ENCODE measurements at places on chromosomes 2 and 18.

GRCh38 chr2:37564356-37564755, 107.1 kb downstream of the CDC42EP3 start:
- no peak for DNase-seq

DNA sequence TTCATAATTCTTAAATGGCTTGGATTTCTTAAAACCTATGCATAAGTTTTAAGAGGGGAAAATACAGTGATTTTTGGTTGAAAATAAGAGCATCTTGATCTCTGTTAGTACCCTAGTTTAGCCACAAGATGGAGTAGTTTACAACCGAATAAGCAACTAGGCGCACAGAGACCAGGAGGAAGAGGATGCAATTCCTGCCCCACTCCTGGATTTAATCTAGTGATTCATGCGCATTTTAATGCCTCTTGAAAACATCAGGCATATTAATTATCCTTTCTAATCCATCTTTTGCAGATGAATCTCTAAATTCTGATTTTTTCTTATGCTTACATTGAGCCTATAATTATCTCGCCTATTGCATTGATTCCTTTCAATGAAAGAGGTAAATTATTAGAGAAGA, 76.7 kb downstream of the MRPS9 start:
- DNase-seq = no peak

DNA sequence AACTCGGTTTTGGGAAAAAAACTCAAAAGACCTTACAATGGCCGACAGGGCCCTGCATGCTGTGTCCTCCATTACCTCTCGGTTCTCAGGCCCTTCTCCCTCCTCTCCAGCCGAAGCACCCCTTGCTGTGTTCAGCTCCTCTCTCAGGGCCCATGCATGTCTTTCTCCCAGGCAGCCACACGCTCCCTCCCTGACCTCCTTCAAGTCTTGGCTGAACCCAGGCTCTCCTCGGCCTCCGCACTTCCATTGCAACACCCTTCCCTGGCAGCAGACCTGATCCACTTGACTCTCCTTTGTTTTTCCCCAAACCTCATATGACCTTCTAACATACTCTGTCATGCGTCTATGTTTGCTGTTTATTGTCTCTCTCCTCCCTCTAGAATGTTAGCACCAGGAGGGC, 114.0 kb downstream of the CYP26B1 start:
- DNase-seq = peak; percentile 70

DNA sequence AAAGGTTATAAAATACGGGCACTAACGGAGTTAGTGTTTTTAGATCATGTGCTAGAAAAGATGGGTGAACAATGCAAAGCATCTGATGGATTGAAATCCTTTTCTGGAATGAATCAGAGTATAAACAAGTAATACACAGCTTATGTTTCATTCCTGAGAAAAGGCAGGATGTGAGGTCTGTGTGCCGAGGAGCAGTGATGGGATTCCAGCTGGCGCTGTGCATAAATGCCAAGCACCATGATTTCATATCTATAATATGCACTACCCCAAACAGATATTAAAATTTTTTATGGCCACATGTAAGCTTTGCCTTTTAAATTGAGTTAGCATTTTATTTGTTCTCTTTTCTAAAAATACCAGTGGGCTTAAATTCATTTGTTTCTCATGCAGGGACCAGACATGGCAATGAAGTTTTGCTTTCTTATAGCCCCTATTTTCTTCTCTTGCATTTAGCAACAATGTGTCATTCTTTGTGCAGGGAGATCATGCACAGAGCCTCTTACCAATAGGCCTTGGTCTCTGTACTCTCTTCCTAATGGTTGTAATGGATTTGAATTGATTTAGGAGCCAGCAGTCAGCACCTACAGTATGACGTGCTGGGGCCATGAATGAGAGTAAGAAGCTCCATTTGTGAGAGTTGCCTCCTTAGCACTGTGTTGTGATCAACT, 323.9 kb downstream of the SLC8A1 start:
- no peak for DNase-seq

DNA sequence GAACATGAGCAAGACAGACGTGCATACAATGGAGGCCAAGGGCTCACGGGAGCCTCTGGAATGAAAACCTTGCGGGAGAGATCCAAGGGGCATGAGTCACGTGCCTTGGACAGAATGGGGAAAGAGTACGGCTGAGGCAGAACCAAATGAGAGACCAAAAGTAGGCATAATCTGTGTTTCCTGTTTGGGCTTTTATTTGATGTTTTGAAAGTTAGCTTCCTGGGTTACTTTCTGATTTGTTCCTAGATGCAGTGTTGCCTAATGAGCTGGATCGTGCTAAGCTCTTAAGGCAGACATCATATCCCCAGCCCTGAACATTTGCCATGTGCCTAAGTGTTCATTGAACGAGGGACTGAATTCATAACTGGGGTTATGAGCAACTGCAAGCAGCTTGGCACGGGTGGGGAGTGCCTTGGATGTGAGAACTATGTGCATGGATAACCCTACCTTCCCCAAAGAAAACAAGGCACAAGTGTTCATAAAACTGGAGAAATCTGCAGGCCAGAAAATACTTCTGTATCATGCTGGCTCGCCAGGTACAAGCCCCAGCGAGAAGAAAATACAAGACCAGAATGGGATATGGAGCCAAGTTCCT, 60.3 kb upstream of the RPL31 start:
- no peak for DNase-seq

GRCh38 chr2:145412155-145412554, 892.2 kb upstream of the ZEB2 start:
- DNase-seq = no peak

DNA sequence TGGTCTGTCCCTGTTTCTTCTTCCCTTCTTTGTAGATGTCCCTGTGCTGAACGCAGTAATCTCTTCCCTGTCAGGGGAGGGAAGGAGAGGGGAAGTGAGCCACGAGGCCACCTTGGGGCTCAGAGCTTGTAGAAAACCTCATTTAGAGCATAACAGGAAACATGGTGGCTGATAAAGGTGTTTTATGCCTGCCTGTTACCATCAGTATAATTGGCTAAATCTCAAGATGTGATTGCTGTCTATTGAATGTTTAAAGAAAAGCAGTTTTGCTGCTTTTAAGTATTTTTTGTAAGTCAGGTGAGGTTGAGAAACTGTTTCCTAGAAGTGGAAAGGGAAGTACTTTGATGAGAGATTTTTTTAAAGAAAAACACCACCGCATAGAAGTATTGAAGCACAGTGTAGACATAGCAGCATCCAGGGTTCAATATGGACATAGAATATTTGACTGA, 59.7 kb upstream of the PDK1 start:
- no peak for DNase-seq

GRCh38 chr2:52563151-52563550, 1204.5 kb upstream of the CHAC2 start:
- no peak for DNase-seq

- DNase-seq = peak; percentile 19
Measured at GRCh38 chr2:70941701-70942100, 6.0 kb downstream of the ATP6V1B1 start.

- DNase-seq = no peak
Measured at GRCh38 chr2:29192526-29192925, 77.3 kb downstream of the CLIP4 start.

DNA sequence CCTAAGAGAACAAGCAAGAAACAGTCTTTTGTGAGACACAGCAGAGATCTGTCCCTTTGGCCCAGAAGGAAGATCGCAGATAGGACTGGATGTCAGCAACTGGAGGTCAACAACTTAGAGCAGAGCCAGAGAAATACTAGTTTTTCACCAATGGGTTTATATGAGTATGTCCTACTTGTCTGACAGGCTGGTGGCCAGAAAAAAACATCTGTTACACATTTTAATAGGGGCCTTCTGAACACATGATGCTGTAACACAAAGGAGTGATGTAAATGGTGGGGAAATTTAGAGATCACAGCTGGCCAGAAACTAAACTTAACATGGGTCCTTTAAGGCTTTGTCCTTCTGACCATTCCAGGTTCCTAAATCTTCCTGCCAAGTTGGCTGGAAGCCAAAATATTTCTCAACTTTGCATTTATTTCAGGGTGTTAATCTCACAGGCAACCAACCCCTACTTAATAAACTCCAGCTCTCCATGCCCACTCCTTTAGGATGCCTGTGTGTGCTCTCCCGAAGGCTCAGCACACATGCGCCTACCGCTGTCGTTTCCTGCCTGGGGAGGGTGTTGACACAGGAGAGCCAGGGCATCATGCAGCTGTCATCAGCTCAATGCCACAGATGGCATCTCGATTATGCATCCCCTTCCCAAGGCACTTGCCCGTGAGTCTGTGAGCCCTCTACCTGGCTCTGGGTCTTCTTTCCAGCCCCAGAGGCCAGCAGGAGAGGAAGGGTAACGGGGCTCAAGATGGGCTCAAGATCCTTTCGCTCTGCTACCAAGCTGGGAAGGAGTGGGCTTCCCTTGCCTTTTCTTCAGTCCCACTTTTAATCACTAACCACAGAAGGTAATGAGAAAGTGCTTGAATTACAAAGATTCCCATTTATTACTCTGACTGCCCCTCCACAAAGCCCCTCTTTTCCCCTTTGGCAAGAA, 252.5 kb downstream of the ETAA1 start:
- peak; percentile 80 for DNase-seq

- no peak for DNase-seq
Measured at GRCh38 chr2:157321466-157321865, 4.2 kb downstream of the ERMN start.

GRCh38 chr2:15084826-15085489, 452.4 kb downstream of the LRATD1 start:
- no peak for DNase-seq

DNA sequence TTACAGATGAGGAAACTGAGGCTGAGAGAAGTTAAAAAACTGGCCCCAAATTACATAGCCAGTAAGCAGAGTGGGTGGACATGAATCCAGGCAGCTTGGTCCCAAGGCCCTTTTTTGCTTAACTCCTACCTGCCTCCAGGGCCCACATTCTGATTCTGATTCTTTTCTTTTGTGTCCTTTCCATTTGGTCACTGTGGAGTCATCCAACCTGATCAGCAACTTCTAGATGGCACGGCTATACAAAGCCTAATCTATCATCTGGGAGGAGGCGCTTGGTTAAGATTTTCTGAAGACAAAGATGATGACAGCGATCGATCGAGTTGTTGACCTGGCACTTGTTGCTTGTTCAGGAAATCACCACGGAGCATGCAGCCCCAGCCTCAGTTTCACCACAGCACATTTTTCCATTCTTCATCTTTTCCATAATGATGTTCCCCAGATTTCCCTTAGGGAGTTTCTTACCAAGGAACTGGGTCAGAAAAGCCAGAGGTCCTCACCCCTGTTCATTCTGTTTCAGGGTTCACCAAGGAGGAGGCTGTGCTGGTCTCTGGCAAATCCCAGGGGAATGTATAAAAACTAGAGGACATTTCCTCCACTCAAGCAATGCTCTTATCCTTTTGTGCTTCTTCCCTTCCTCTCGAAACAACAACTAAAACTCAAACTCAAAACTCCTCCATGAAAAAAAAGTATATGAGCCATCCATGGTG, 6.9 kb upstream of the IGFBP2 start:
- no peak for DNase-seq

GRCh38 chr2:68811364-68811763, 59.8 kb downstream of the BMP10 start:
- DNase-seq = peak; percentile 46

DNA sequence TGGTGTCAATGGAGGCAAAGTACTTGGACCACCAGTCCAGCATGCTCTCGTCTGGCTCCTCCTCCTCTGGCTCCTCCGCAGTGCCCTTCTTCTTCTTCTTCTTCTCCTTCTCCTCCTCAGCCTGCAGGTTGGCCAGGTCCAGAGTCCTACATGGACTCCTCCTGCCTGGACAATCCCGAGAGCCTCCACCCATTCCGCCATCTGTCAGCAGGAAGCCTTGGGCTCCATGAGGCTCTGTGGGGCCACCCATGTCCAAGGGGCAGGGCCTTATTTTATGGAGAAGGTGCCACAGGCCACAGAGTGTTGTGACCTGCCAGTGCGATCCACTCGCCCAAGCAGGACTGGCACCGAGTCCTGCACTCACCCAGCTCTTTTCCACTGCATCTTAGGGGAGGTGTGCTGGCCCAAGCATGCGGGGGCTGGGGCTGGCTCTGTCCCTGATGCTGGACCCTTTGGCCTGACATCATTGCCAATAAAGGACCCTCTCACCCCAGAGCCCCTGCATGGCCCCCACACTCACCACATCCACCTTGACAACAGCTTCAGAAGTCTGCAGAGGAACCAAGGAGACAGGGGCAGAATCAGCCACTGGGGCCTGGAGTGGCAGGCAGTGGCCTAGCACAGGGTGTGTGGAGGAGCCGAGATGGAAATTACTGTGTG, 7.2 kb downstream of the OTOF start:
- DNase-seq = no peak

- DNase-seq = no peak
Measured at GRCh38 chr2:74071426-74071825, 76.3 kb downstream of the BOLA3 start.

DNA sequence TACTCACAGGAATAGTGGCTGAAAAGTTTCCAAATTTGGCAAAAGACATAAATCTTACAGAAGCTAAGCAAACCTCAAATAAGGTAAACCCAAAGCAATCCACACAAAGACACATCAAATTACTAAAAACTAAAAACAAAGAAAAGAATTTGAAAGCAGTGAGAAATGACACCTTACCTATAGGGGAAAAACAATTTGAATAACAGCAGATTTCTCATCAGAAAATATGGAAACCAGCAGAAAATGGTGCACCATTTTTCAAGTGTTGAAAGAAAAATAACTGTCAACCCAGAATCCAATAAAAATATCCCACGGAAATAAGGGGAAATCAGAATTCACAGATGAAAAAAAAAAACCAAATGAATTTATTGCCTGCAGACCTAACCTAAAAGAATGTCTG, 138.6 kb downstream of the PIGN start:
- DNase-seq = no peak

- no peak for DNase-seq
Measured at GRCh38 chr2:226466589-226466988, 333.0 kb downstream of the IRS1 start.

GRCh38 chr18:52715991-52716390, 376.0 kb downstream of the DCC start:
- no peak for DNase-seq

DNA sequence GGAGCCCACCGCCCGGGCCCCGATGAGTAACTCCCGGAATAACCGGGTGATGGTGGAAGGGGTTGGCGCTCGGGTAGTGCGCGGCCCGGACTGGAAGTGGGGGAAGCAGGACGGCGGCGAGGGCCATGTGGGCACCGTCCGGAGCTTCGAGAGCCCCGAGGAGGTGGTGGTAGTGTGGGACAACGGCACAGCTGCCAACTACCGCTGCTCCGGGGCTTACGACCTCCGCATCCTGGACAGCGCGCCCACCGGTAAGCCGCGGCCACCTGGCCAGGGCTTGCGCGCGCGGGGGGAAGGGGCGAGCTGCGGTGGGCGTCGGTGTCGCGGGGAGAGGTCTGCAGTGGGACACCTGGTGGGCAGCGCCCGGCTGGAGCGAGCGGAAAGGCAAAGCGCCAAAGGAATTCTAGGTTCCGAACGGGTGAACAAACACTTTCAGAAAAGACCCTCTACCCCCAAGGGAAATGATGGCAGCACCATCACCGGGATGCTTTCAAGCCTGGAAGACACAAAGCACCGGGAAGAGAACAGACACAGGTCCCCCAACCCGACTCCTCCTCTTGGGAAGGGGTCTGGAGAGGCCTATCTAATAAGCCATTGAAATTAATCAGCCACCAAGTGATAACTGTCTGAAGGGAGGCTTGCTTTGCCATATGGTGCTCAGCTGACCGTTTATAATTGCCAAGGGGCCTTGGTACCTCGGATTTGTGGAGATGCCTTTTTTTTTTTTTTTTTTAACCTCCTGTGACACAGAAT, 1.1 kb downstream of the MIB1 start:
- DNase-seq = no peak

Data from psoas muscle (tissue), 8 donors.